ENCODE measurements at places on chromosomes 5 and 9. TPM values are rescaled to one million over a fixed set of nuclear protein-coding genes. Genes with fewer than 3 reads are reported as not detected.

The CNTNAP3 gene
- 1.0 TPM for total RNA-seq

The PCDHA6 gene
- 16.9 TPM for total RNA-seq

The SPATA31A3 gene
- not detected for total RNA-seq

The FOXD4L4 gene
- 0.42 TPM for total RNA-seq

- no peak overlapping the region for H3K27ac ChIP-seq
- no peaks in the 10 kb centered on the region for H3K4me1 ChIP-seq
- H3K27me3 ChIP-seq, result peaks cover 32% of the 10 kb centered on the region
- H3K4me3 ChIP-seq, result no peak overlapping the region
These were observed 30.4 kb downstream of the TNFSF8 start for GRCh38 chr9:114899995-114900394.

DNA sequence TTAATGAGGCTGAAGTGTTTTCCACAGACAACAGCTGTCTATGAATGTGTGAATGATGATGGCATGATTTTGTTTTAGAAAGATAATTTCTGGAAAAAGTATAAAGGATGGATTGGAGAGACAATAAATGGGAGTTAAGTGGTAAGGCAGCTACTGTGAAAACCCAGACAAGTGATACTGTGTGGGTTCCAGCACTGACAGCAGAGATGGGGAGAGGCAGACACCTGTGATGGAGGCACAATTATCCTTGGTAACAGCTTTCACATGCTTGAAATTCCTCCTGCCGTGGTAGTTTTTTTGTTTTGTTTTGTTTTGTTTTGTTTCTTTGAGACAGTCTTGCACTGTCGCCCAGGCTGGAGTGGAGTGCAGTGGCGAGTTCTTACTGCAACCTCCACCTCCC is 189.3 kb downstream of the DEPDC1B start:
- no peak for DNase-seq
- no peak overlapping the region for H3K4me3 ChIP-seq
- H3K27ac ChIP-seq, result no peak overlapping the region

- H3K4me3 ChIP-seq, result no peak overlapping the region
- H3K27me3 ChIP-seq, result no peaks in the 10 kb centered on the region
- no peaks in the 10 kb centered on the region for H3K4me1 ChIP-seq
- DNase-seq, result no peak
These were observed 62.2 kb downstream of the EPB41L4B start for GRCh38 chr9:109258481-109259302.

DNA sequence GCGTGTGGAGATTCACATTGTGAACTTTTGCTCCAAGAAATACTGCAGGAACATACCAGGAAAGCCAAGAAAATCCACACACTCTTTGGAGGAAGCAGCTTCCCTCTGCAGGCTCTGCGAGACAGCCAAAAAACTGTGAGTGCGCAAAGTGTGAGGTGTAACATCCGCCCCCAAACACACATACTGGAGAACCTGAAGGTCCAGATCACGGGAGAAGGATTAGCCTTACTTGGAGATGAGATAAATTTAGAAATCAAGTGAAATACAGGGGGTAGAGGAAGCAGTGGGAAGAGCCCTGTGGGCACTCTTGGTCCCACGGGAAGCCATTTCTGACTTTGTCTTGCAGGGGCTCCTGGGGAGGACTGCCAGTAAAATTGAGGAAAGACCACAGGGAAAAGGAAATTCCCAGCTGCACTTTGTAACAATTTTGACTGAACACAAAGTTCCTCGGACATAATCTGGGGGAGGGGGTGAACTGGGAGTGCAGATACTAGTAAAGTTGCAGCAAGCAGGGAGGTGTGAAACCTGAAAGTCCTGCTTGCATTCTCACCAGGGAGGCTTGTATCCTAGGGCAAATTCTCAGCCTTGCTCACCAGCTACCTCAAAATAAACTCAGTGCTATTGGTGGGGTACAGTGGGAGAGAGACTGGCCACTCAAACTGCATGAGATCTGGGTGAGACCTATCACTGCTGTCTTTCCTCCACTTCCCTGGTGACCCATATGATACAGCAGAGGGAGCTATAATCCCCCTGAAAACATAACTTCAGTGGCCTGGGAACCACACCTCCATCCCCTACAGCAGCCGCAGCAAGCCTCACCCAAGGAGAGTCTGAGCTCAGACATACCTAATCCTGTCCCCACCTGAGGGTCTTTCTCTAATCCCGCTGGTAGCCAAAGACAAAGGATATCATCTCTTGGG is 109.1 kb downstream of the ALDH1A1 start:
- no peaks in the 10 kb centered on the region for H3K27me3 ChIP-seq
- no peaks in the 10 kb centered on the region for H3K36me3 ChIP-seq
- H3K4me3 ChIP-seq, result no peak overlapping the region
- peak; percentile 33 for DNase-seq
- H3K4me1 ChIP-seq, result no peaks in the 10 kb centered on the region

GRCh38 chr9:131759017-131759647 is 19.3 kb upstream of the RAPGEF1 start:
- peaks cover 20% of the 10 kb centered on the region for H3K27me3 ChIP-seq
- no peaks in the 10 kb centered on the region for H3K4me1 ChIP-seq
- H3K36me3 ChIP-seq, result no peaks in the 10 kb centered on the region
- H3K4me3 ChIP-seq, result no peak overlapping the region
- DNase-seq, result no peak

- H3K4me1 ChIP-seq, result no peaks in the 10 kb centered on the region
- H3K27me3 ChIP-seq, result no peaks in the 10 kb centered on the region
- H3K36me3 ChIP-seq, result no peaks in the 10 kb centered on the region
These were observed 21.5 kb upstream of the RFK start for GRCh38 chr9:76415731-76416130.

DNA sequence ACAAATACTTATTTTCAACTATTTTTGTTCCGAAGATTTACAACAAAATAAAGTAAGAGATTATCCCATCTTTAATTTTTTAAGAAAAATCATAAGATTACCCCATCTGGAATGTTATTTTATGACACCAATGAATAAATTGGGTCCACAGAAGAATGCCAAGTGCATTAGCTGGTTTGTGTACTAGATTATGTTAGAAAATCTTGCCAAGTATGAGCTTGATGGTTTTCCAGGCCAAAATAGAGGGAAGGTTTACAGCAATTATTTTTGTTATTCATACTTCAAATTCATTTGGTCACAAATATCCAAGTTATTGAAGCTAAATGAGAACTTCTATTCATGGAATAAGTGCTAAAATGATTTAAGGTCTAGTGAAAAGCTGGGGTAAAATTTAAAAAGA is 109.4 kb upstream of the DMRTA1 start:
- DNase-seq, result no peak
- no peak overlapping the region for H3K27ac ChIP-seq
- H3K27me3 ChIP-seq, result no peaks in the 10 kb centered on the region
- no peak overlapping the region for H3K4me3 ChIP-seq
- no peaks in the 10 kb centered on the region for H3K4me1 ChIP-seq

DNA sequence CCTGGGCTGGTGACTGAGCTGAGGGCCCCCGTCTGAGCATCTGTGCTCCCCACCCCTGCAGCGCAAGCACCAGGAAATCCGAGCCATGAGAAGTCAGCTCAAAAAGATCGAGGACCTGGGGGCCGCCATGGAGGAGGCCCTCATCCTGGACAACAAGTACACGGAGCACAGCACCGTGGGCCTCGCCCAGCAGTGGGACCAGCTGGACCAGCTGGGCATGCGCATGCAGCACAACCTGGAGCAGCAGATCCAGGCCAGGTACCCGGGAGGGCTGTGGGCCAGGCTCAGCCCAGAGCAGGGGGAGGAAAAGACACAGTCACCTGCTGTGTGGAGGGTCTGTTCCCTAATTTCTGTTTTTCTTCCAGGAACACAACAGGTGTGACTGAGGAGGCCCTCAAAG is 24.6 kb downstream of the DYNC2I2 start:
- H3K27ac ChIP-seq, result peak overlapping the region; percentile 18
- peaks cover 53% of the 10 kb centered on the region for H3K36me3 ChIP-seq
- no peak for DNase-seq
- H3K4me1 ChIP-seq, result peaks cover 11% of the 10 kb centered on the region

DNA sequence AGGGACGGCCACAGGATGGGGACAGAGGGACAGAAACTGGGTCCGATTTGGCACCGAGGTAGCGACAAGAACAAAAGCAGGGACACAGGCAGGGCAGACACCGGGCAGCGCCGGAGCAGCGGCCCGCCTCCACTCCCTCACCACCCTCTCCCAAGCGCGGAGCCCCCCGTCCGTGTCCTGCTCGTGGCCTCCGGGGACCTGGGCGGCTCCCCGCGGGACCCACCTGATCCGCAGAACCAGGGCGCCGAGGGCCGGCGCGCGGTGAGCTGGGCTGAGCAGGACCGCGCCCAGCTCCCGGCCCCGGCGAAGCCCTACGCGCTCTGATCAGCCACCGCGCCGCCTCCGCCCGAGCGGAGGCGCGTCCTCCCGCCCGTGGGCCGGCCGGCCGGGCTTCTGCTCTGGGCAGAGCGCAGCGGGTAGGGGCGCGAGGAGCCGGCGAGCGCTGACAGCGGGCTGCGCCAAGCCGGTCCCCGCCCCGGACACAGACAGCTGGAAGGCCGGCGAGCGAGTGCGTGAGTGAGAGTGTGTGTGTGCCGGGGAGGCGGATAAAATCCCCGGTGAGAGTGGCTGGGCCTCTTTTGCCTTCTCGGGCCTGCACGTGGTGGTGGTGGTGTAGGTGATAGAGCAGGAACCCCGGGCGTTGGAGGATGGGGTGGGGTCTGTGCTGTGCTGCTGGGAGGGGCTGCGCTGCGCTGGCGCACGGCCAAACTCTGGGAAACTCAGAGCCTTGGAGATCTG is at the start of gene GGTA1:
GGTA1 (minus strand) TSS at position 418 of the 738 bp plus-strand sequence. CDS start 31,922 bp downstream, outside the sequence.
- H3K27me3 ChIP-seq, result peaks cover 62% of the 10 kb centered on the region
- DNase-seq, result peak; percentile 81
- no peaks in the 10 kb centered on the region for H3K4me1 ChIP-seq
- no peak within 1 kb of the TSS for H3K27ac ChIP-seq
- H3K36me3 ChIP-seq, result no peaks in the 10 kb centered on the region

- H3K4me3 ChIP-seq, result no peak overlapping the region
- H3K27ac ChIP-seq, result no peak overlapping the region
- no peaks in the 10 kb centered on the region for H3K27me3 ChIP-seq
- H3K4me1 ChIP-seq, result no peaks in the 10 kb centered on the region
These were observed 127.8 kb downstream of the MED27 start for GRCh38 chr9:131951905-131952304.

Data from cardiac muscle cell (in vitro differentiated cells and primary cell).